ENCODE measurements at places on chromosomes 11 and 22.

DNA sequence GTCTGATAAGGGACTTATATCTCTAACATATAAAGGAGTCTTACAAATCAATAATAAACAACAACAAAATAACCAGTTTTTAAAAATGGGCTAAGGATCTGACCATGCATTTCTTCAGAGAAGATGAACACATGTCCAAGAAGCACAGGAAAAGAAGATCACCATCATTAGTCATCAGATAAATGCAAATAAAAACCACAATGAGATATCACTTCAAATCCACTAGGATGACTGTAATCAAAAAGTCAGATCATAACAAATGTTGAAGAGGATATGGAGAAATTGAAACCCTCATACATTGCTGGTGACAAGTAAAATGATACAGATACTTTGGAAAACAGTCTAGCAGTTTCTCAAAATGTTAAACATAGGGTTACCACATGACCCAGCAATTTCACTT, 61.2 kb upstream of the MYOD1 start:
- no peak for DNase-seq

- peak; percentile 41 for DNase-seq
These were observed 3.1 kb downstream of the SLC25A22 start for GRCh38 chr11:794766-795633.

DNA sequence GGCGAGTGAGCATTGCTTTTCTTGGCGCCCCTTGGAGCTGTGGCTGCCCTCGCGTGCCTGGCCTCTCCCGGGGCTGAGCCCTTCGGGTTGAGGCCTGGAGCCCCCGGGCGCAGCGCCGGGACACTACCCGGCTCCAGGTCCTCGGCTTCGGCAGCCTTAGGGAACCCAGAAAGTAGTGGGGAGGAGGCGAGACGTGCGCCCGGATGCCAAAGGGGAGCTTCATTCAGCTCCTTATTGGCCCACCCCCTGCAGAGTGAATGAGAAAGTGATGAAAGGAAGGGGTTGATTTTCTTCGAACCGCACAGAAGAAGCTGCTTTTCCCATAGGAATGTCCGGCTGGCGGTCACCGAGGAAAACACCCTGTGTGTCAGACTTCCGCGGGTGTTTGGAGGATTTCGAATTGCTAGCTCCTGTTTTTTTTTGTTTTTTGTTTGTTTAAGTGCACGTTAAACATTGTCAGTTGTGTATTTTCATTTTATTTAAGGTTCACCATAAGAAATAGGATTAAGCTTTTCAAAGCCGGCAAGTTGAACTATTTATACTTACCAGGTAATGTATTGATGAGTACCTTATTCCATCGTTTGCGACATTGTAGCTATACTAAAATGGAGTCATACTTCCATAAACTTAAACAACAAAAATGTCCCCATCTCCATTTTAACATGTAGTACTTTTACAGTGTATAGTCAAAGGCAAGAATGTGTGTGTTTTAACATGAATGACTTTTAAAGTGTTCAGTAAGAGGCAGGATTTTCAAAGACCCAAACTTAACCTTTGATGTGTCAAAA, 841 bp upstream of the EIF4G2 start:
- DNase-seq = peak; percentile 64

- no peak for DNase-seq
These were observed 141.9 kb downstream of the PKNOX2 start for GRCh38 chr11:125306476-125306875.

DNA sequence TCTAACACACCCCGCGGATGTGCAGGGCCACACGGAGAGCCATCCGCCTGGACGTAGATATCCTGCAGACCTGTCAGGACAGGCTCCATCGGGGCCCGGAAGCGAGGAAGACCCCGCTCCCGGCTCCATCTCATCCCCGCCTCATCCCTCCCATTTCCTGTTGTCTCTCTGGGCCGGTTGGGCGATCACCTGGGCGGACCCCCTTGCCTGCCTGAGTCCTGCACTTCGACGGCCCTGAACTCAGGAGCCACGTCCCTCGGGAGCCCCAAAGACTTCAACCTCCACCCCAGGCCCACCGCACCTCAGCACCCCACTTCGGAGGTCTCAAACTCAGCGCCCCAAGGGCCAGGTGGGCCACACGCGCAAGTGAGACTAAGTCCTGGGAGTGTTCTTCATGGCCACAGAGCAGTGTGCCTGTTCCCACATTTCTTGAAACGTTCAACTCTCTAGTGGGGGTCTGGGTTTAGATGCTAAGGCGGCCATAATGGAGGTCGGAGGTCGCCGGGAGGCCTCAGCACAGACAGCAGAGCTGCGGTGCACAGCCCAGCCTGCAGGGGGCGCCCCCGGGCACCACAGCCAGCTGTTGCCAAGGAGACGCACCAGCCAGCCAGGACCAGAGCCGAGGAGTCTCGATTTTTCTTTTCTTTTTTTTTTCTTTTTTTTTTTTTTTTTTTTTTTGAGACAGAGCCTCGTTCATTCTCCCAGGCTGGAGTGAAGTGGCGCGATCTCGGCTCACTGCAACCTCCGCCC, 26.0 kb upstream of the FADD start:
- DNase-seq = peak; percentile 38

GRCh38 chr22:47374273-47374771, 611.9 kb downstream of the TBC1D22A start:
- DNase-seq = no peak

DNA sequence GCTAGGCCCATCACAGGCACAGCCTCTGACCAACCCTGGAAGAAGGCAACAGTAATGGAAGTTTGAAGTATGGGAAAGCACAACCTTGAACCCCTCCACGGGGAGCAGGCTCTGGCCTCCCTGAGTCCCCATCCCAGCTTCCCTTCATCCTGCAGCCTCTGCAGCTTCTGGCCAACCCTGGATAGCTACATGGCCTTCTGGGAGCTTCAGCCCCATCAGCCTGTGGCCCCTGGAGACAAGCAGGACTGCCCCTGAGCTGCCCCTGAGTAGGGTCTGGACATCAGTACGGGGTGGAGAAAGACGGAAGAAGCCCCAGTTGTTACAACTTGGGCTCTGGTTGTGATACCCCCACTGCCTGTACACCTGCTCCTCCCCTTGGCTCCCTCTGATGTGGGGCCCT, 113.8 kb upstream of the CD82 start:
- DNase-seq = no peak

DNA sequence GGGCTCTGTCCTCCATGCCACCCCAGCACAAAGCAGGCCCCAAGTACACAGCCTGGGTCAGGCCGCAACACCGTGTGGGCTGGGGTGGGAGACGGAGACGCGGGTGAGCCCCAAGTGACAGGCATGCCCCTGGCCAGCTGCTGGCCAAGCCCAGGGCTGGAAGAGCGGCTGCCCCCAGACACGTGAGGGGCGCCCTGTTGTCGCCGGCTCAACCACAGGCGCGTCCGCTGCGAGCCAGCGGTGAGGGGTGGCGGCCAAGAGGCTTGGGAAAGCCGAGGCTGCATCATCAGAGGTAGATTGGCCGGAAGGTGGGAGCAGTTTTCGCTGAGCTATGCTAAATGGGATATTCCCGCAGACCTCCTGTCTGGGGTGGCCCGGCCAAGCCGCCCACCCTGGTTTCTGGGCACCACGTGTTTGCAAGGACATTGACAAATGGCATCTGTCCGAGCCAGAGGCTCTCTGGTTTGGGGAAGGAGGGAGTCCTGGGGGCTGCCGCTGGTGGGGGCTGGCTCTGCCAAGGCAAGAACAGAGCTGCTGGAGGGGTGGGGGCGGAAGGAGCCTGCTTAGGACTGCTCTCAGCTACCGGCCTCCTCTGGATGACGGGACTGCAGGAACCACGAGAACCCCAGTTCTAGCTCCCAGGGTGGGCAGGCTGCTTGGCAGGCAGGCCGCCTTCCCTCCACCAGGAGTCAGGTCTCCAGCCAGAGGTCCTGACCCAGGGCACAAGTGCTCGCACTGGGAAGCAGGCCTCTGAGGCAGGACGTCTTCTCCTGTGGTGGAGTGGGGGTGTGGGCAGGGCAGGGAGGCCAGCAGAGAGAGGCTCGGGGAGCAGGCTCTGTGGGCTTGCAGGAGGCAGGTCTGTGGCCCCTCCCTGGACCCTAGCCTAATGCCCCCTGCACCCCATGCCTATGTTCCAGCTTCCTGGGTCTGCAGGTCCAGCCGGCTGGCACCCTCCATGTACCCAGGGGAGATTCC, 552 bp downstream of the PRR33 start:
- DNase-seq = no peak

GRCh38 chr22:46027211-46028105, 50.5 kb upstream of the WNT7B start:
- no peak for DNase-seq

GRCh38 chr11:8415195-8415594, 151.5 kb upstream of the LMO1 start:
- DNase-seq = no peak

DNA sequence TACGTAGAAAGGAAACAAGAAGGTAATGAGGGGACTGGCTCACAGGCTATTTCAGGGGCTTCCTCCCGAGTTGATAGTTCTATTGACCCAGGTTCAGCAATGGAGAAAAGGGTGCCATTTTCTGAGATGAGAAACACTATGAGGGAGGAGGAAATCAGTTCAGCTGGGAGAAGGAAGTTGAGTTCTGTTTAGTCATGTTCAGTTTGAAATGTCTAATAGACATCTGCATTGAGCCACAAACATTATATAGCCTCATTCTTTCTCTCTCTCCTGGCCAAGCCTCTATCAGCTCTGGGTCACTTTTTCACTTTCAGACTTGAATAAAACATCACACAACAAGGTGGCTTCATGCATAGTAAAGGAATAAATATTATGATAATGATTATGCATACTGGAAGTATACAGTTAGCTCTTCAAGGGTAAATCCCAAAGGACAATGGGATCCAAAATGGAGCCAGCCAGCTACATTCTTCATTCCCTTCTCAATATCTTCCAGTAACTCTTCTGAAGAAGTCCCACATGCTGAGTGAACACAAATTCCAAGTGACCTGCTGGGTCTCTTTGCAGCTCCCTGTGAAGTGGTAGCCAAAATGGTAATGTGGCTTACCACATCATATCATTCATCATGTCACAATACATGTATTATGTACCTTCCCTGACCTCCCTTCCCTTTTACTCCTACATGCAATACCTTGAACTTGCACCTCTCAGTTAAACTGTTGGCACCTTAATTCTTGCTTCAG, 80.9 kb upstream of the CD44 start:
- no peak for DNase-seq

- DNase-seq = no peak
These were observed 79.8 kb upstream of the NCAM1 start for GRCh38 chr11:112881461-112881860.
